CD4-positive, alpha-beta T cell treated with Interferon alpha-2 for 1 hour (primary cell): ENCODE measurements at places on chromosomes 12 and 14.

- DNase-seq = no peak
These were observed 316.8 kb downstream of the BCL11B start for GRCh38 chr14:98955036-98955740.

- DNase-seq = no peak
These were observed 1949.4 kb upstream of the SEL1L start for GRCh38 chr14:83483063-83483462.

DNA sequence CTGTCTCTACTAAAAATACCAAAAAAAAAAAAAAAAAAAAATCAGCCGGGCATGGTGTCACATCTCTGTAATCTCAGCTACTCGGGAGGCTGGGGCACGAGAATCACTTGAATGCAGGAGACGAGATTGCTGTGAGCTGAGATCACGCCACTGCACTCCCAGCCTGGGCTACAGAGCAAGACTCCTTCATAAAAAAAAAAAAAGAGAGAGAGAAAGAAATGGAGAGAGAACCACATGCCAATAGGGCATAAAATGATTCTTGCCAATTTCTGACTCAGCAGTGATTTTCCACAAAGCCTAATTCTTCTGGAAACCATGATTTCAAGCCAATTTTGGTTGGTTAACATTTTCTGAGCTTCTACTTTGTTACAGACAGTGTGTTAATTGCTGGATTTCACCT is 250.4 kb upstream of the SEL1L start:
- no peak for DNase-seq

DNA sequence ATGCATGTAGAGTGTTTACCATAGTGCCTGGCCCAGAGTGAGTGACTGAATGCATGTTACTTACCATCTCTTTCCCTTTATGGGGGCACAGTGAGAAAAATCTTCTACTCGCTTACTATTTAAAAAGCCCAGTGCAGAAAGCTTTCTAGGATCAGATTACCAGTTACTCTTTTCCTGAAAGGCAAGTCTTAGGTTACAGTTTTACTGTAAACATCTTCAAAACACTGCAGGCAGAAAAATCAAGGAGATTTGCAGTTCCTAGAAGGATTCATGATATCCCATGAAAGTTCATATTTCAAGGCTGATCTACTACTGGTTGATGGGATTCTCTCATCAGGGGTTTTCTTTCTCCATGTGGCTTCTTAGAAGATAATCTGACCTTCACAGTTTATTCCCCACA is 29.3 kb upstream of the DAAM1 start:
- no peak for DNase-seq

GRCh38 chr14:82779301-82779700 is 1245.6 kb upstream of the SEL1L start:
- DNase-seq = no peak

DNA sequence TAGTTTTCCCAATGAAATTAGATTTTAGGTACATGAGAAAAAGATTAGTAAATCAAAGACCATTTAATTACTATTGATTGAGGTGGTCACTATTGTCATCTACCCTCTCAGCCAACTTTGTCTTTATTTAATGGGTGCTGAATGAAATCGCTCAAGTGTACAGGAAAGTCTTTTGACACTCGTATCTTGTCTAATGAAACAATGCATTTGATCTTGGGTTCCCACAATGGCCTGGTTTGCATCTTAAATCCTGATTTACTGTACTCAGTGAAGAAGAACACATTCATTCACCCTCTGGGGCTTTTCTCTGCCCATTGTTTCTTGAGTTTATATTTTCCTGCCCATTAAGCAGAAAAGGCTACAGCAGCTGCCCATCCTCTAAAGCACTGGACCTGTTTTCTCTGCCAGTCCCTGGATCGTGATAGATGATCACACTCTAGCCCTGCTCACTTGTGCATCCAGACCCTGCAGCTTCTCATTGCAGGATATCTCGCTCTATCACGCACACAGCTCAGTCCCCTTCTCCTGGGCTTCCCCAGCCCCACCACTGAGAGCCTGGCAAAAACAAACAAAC is 1369.3 kb downstream of the AACS start:
- DNase-seq = no peak

GRCh38 chr14:81571437-81571836 is 37.8 kb upstream of the SEL1L start:
- no peak for DNase-seq

DNA sequence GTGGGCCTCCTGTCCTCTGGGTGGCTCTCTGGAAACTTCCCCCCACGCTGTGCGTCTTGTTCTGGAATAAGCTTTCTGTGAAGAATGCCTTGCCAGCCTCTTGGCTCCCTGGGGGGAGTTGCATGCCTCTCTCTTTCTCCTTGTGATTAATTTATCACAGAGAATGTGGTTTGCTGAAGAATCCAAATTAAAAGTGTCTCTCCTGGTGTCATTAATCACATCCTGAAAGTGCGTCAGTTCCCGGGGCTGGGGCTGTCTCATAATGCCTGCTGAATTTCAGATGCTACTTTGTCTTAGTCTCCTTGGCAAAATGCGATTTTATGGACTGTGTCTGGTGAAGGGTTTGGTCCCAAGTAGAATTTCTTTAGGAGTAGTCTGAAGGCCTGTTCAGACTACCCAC is 787.7 kb upstream of the TMEM132C start:
- no peak for DNase-seq

GRCh38 chr12:106089935-106090334 is 48.8 kb downstream of the NUAK1 start:
- DNase-seq = no peak

DNA sequence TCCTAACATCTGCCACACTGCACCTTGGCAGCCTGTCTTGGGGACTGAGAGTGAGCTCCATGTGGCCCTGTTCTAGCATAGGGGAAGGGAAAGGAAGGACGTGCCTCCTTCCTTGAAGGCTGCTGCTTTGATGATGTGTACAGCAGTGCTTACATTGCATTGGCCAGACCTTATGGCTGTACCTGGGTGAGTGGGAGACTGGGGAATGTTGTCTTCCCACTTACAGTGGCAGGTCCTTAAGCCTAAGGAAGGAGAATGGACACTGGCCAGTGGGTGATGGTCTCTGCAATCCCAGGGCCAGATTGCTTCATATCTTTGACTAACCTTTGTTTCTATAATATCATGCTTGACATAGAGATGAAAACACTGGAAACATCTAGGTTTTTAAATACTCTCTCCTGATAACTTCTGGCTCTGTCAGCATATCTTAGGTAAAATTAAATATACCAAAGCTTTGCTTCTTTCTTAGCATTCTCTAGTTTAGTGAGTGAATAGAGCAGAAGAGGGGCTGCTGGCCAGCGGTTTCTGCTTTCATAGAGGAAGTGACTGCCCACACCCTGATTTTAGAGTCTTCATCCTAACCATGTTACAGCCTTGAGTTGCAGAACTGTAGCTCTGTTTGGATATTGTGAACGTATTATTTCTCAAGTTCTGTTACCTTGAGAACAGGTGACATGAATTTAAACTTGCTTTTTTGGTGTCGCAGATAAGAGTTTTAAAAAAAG is 27.2 kb downstream of the KLC1 start:
- DNase-seq = no peak

GRCh38 chr14:99982537-99983250 is 82.5 kb upstream of the EVL start:
- DNase-seq = peak; percentile 67

GRCh38 chr12:40691913-40692764 is at the start of gene CNTN1:
CNTN1 (plus strand) TSS chr12:40692439.
- peak; percentile 0 for DNase-seq

DNA sequence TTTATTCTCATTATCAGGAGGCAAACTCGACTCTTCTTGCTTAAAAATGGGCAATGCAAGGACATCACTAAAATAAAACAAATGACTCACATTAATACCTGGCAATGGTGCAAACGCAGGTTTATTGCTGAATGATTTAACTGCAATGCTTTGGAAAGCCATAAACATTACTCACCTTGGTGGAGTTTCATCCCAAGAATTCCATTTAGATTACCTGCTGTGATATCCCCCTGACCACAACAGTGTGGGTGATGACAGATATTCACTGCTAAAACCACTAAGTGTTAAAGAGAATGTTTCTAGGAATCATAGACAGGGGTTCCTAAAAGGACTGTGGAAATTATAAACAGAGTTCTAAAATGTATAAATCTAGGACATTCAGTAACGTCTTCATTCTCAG is 35.3 kb upstream of the CSRNP2 start:
- no peak for DNase-seq

- DNase-seq = peak; percentile 28
These were observed 751 bp upstream of the GPRC5A start for GRCh38 chr12:12890543-12891079.

- no peak for DNase-seq
These were observed 13.1 kb upstream of the RASSF9 start for GRCh38 chr12:85849344-85849743.

- DNase-seq = peak; percentile 8
These were observed 68.6 kb upstream of the USP15 start for GRCh38 chr12:62191491-62192179.

GRCh38 chr12:22082190-22082701 is 36.2 kb downstream of the CMAS start:
- DNase-seq = no peak

GRCh38 chr12:84290168-84290567 is 622.4 kb downstream of the SLC6A15 start:
- DNase-seq = no peak

DNA sequence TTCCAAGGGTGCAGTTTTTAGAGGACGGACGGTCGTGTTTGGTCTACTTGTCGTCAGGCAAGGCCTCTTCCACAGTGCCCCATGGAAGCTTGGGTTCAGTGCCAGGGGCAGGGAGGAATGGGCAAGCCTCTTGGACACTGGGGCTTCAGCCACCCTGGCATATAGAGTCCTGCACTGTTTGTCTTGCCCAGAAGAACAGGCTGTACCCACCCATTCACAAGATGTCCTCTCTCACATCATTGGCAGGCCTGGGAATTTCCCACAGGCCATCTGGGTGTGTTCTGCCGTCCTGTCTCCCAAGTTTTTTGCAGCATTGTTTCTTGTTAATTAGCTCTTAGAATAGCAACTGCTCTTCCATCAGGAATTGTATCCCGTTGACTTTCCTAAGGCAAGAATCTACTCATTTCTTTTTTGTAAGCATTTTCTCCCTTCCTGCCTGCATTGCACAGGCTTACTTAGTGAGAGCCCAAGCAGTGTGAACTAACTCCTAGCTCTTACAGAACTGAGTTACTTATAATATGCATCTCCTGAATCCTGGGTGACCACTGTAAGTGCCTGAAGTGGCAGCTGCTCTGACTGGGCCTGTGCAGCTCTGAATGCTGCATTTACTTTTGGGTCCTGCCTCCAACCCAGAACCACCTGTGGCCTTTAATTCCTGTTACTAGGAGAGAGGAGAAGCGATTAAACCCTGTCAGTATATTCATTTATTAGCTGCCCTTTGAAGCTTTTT is 149.4 kb upstream of the HIF1A start:
- DNase-seq = no peak
